HAP-1 (cell line): ENCODE measurements at places on chromosomes 6 and 20.
A peak's percentile ranks its signal among the peaks of the same experiment; 100 is the strongest.

GRCh38 chr6:163940705-163941623 lies 526.4 kb downstream of the QKI start:
- no peak for DNase-seq

- DNase-seq = no peak
These were observed 80.7 kb downstream of the RREB1 start for GRCh38 chr6:7188492-7188891.

GRCh38 chr20:13220194-13220903 lies 725 bp upstream of the ISM1 start:
- peak; percentile 61 for DNase-seq

- DNase-seq = peak; percentile 17
These were observed 526 bp downstream of the SULF2 start for GRCh38 chr20:47784599-47785310.

DNA sequence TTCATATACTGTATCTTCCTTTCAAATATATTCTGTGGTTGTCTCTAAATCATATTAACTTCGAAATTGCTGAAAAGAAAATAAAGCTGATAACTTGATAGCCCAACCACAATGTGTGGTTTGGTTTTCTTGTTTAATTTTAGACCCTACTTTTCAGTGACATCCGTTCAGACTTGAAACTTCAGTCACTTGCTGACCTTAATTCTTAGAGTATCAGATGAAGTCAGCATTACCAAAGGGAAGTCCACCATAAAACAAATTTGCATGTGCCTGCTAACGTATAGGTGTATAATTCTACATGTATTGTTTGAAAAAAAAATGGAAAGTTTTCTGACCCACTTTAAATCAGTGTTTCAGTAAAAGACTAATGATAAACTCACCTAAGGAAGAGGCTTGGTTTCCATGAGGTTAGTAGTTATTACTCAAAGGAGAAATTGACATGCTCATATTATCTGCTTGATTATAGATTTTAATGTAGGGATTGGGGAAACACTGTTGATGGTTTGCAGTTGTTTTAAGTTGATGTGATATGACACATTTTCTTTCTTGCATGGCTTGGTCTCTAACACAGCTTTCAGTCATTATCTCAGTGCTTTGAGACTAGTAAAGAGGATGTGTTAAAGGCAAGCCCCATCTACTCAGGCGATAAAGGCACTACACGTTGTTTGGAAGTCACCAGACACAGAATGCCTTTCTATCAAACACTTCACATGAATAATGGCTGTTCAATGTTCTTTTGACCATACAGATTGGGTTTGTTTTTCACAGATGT lies 5.2 kb upstream of the IL17A start:
- no peak for DNase-seq

DNA sequence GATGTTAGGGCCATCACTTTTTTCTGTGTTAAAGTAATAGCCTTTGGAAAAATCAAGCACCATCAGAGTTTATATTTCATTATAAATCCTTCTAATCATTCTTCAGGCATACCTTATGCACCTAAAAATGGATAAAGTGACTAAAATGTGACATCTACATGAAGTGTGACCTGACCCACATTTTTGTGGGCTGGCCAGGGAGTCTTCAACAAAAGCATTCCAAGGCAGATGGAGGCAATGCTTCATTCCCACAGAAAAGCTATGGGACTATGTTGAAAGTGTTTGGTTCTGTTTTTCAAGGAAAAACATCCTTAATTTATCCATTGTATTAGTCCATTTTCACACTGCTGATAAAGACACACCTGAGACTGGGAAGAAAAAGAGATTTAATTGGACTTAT lies 58.8 kb upstream of the LTV1 start:
- no peak for DNase-seq

DNA sequence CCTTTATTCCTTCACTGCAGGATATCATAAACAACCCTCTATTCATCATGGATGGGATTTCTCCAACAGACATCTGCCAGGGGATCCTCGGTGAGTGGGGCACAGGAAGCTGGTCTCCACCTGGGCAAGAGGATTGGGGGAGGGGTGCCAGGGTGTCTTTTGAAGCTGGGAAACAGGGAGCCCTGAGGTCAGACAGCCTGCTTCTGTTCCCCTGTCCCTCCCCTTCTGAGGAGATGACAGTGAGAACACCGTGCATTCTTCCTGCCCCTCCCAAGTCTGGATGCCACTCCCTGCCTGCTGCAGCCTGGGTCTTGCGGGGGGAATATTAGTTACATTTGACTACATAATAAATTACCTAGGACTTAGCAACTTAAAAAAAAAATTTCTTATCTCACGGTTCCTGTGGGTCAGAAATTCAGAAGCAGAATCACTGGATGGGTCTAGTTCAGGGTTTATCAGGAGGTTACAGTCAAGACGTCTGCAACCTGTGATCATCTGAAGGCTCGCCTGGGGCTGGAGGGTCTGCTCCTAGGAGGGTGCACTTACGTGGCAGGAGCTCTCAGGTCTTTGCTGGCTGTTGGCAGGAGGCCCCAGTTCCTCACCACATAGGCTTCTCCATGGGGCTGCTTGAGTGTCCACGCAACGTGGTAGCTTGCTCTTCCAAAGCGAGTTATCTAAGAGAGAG lies 11.4 kb downstream of the CAPN11 start:
- DNase-seq = no peak

- DNase-seq = no peak
These were observed 27.3 kb downstream of the MED23 start for GRCh38 chr6:131600716-131601115.

DNA sequence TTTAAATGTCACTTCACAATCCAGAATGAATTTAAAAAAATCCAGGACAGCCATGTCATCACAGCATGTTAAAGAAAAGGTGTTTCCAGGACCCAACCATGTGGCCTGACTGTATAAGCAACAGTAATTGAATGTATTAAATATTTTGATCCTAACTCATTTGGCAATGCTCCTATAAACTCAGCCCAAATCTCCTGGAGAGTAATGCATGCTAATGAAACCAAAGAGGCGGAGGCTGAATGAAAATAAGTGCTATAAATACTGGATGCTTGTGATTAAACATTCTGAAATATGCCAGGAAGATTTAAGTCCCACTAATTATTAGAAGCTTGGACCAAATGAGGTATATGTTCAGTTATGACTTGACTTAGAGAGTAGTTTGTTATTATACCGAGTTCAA lies 486.8 kb downstream of the FRK start:
- no peak for DNase-seq
